CD4-positive, alpha-beta T cell treated with Interleukin-6 for 4 hours (primary cell): ENCODE measurements at places on chromosomes 7 and 10.

GRCh38 chr10:5573319-5573950 lies 48.7 kb downstream of the CALML3 start:
- no peak for DNase-seq

GRCh38 chr10:104516986-104517385 lies 124.1 kb upstream of the SORCS3 start:
- no peak for DNase-seq

DNA sequence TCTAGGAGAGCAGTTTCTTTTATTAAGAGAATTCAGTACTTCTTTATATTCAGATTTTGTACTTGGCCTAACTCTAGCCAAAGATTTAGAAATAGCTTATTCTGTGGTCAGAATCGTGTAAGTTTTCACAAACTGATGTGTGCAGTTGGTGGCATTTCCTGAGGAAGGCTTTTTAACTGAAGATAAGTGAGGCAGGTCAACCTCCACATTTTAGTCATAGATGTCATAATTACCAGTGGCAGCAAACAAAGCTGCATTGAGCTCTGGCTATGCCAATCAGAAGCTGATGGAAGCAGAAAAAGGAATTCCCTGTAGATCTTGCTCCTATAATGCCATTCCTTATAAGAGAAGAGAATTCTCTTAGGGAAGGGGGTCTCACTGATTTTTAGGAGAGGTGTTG lies 141.3 kb upstream of the SP8 start:
- no peak for DNase-seq

DNA sequence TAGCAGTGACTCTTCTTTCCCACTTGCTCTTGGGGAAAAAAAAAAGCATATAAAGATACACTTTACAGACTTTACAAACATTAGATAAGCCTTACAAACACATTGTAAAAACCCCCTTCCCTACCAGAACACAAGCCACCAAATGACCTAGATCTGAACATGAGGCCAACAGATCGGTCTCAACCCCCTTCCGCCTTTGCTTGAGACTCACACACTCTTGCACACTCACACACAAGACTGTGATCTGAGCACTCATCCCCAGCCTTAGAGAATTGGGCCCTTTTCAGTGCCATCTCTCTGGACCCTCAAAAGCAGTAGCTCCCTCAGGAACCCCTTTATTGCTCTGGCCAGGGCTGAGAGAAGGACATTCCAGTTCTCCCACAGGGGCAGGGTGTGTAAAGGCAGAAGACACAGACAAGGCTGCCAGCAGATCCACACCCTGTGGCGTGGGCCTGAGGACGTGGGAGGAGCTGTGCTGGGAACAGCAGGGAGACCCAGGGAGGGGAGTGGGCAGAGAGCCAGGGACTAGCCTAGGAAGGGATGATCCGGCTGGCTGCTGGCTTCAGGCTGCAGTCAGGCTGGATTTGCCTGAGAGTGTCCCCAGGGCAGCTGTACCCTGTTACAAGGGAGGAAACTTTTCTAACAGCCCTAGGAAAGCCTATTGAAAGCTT lies 206.7 kb downstream of the KIAA1217 start:
- no peak for DNase-seq

DNA sequence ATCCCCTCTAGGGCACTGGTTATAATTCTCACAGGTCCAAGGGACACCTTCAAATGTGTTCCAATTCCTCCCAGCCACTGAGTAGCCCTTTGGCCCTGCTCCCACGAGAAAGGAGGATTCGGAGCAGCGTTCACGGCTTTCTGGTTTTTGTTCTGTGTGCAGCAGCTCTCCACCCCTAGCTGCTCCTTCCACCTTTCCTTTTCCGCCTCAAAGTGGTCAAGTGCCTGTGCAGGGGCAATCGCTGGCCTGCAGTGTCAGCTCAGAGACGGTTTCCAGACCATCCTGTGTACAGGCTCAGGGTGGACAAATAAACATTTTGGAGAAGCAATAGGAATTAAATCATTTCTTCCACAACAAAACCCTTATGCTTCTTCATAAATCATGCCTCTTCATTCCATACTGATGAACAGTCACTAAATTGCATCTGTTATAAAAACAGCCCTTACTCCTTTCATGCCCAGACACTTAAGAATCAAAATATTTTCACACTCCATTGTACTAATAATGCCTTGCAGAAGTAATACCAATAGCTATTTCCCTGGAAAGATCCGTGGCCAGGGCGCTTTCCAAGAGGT lies 1.1 kb downstream of the KIAA1549 start:
- DNase-seq: no peak

GRCh38 chr7:156472267-156472666 lies 168.3 kb upstream of the RNF32 start:
- no peak for DNase-seq

DNA sequence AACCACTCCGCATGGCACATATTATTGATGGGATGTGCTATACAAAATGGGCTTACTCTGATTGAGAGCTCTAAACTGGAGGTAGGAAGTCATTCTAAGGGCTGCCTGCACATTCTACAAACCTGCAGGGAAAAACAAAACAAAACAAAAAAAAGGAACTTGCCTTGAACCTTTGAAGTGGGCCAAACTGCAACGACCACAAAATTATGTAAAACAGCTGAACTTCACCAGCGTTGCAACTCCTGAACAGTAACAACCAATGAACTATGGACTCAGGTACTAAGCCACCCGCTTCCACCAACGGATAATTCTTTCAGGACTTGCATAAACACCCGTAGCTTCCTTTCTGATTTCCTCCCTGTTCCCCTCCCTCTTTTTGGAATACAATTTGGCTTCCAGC lies 80.4 kb downstream of the ZNF248 start:
- DNase-seq: no peak

DNA sequence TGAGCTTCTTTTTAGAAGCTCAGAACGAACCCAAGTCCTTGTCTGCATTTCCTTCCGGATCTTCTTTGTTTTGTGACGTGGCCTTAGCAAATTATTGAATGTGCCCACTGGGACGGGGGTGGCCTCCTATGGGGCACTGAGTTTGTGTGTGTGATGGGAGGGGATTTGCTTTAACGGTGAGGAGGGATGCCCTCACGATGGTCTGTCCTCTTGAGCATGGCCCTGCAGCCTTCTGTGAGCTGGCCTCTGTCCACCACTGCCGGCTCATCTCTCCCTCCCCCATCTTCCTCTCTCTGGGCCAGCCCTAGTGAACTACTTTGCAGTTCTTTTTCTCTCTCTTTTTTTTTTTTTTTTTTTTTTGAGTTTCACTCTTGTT lies 62.9 kb upstream of the MKRN1 start:
- DNase-seq: no peak

DNA sequence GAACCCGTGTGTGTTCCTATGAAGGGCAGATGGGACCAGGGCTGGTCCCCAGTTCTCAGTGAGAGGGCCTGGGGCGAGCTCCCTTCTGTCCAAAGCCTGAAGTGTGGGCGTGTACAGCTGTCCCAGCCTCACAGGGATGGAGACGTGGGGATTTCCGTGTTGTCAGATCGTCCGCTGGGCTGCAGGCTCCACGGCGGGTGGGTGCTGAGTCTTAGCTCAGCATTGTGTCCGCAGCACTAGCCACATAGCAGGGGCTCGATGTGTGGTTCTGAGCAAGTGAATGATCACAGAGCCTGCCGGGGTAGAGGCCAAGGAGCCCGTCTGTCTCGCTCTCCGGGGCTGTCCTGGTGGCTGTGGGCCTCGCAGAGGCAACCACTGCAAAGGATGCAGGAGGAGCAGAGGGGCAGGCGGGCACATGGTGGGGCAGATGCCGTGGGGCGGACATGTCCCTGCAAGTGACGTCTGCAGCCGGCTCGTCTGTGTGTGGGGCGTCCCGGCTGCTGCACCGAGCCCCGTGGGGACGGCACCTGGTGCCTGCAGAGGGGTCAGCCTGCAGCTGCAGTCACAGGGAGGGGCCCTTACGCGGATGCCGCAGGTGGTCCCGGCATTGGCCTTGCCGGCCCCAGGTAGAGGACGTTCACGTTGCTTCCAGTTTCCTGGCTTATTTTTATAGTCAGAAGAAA lies 30.9 kb downstream of the FAM20C start:
- no peak for DNase-seq

GRCh38 chr7:44144968-44145478 lies 3.9 kb upstream of the MYL7 start:
- no peak for DNase-seq

DNA sequence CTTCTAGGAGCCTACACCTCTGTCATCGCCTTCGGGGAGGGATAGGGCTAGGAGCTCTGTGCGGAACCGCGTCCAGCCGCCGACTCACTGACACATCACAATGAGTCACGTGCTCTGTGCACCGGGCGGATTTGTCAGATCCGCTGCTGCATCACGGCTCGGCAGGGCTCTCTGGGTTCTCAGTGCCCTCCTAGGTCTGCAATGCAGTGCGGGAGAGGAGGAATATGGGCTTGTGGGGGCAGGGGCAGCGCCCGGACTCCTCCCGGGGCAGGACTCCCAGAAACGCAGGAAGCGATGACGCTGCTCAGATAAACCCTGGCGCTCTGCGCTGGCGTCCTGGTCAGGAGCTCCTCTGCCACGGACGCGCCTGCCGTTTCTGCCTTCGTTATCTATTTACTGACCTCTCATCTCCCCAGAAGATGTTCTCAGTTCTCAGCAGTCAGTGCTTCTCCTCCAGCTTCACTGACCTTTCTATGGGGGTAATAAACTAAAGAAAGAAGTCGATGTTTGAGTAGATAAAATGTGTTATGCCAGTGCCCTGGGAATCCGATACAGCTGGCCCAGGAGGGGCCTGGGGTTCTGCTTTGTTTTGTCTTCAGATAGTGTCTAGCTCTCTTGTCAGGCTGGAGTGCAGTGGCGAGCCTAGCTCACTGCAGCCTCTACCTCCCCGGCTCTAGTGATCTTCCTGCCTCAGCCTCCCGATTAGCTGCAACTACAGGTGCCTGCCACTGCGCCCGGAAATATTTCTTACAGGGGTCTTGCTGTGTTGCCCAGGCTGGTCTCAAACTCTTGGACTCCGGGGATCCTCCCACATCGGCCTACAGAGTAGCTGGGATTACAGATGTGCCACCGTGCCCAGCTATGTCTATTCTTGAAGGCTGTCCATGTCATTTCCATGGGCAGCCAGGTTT lies 22.8 kb upstream of the ITGB1 start:
- DNase-seq: peak; percentile 91

- DNase-seq: peak; percentile 15
Measured at GRCh38 chr7:150340024-150340749, 1.2 kb downstream of the RARRES2 start.

DNA sequence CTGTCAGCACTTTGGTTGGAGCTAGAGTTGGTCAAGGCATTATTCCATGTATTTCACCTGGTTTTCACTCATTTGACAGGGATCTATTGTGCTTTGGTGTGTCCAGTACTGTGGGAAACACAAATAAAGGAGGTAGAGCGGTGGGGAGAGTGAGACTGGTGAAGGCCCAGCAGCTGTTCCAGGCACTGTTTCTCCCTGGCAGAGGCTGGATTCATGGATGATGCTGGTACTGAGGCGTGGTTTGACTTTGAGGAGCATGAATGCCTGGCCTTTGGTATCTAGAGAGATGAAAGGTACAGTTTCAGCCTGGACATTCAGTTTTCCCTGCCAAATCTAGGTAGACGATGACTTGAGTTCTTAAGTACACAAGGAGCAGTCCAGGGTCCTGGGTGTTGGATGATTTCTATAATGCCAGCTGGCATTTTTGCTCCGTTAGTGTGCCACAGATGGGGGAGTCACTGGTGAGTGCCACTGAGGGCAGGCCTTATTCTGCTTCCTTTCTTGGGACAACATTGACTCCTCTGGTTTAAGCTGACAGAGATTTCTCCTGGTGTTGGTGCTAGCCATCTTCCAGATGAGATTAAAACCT lies 162.2 kb upstream of the BMPER start:
- DNase-seq: no peak

DNA sequence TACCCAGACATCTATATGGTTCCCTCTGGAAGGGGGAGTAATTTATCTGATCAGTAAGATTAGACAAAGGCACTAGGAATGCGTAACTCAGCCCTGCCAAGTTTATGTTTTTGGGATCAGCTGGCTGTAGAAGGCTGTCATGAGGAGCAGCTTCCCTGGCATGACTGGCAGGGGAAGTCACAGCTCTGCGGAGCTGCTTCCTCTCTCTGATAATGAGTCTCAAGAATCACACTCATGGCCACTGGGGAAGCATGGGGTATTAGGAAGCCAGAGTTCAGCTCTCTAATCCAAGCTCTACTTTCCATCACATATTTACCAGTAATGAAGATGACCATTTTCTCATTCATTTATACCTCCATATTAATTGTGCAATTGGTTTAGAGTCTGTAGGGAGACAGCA lies 758.9 kb downstream of the GRM8 start:
- DNase-seq: no peak

GRCh38 chr7:105097619-105098018 lies 83.6 kb downstream of the KMT2E start:
- DNase-seq: no peak

DNA sequence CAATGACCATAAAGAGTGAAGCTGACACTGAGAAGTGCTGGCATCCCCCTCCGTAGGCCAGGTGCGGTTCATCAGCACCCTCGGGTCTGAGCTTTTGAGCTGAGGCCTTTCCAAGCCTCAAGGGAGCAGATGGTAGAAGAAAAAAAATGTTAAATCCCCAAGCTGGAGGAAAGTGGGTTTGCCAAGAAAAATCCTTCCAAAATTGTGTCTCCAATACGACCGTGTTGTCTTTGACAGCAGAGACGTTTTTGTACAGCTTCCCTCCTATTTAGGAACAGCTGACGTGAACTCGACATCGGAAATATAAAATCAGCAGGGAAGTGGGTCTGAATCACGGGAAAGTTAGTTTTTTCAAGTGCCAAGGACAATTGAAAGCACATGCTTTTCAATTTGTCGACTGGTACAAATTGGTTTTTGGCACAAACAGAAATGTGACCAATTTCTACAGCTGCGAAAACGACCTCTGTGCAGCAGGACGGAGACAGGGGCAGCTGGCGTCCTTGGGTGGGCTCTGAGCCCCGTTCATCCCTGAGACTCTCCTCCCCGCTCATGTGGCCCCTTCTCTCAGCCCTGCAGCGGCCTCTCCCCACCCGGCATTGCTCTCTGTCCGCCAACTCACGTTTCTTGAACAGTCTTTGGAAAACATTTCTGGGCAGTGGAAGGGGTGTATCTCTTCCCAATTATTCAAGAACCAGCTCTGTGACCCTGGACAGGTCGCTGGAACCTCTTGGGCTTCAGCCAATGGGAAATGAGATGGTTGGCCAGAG lies 89.9 kb downstream of the PAXIP1 start:
- DNase-seq: no peak

DNA sequence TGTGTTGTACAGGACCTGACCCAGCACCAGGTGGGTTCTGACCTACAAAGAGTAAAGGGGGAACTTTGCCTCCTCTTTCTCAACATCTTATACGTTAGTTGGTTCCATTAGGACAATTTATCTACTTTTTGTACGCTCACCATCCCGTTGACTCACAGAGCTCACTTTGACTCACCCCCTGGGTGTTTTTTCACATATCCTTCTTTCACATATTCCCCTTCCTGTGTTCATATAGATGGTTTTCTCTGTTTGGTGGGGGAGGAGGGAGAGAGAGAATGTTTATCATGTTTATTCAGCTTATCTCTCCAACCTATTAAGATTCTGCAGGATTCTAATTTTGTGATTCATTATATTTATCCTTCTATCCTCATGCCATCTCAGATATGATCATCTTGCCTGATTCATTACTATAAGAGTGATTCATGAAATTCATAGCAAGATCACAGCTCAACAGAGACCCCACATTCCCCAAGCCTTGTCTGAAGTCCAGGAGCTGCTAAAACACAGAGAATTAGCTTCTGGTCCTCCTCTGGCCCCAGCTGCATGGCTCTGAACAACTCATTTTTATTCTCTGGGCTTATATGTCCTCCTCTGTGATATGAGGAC lies 37.2 kb downstream of the PRSS2 start:
- DNase-seq: peak; percentile 66
